Caki2 (cell line): ENCODE measurements at places on chromosomes 7 and 10.
A peak's percentile ranks its signal among the peaks of the same experiment; 100 is the strongest.

- DNase-seq = no peak
These were observed 48.4 kb upstream of the ST8SIA6 start for GRCh38 chr10:17502814-17503213.

- no peak for DNase-seq
These were observed 13.6 kb downstream of the EIF4EBP2 start for GRCh38 chr10:70417568-70417967.

DNA sequence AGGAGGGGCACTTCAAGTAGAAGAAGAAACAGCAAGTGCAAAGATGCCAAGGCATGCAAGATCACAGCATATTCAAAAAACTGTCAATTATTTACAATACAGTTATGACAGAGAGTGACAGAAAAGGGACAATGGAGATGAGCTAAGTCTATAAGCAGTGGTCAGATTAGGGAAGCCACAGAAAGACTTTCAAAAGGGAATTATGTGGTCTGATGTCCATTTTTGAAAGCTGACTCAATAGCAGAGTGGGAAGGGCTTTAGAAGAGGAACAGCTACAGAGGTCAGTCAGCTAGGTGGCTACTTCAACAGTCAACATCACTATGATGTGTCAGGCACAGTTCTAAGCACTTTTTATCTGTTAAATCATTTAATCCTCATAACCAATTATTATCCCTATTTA, 45.2 kb upstream of the SPOCK2 start:
- peak; percentile 77 for DNase-seq

GRCh38 chr7:81780914-81781693, 11.3 kb upstream of the HGF start:
- DNase-seq = no peak

DNA sequence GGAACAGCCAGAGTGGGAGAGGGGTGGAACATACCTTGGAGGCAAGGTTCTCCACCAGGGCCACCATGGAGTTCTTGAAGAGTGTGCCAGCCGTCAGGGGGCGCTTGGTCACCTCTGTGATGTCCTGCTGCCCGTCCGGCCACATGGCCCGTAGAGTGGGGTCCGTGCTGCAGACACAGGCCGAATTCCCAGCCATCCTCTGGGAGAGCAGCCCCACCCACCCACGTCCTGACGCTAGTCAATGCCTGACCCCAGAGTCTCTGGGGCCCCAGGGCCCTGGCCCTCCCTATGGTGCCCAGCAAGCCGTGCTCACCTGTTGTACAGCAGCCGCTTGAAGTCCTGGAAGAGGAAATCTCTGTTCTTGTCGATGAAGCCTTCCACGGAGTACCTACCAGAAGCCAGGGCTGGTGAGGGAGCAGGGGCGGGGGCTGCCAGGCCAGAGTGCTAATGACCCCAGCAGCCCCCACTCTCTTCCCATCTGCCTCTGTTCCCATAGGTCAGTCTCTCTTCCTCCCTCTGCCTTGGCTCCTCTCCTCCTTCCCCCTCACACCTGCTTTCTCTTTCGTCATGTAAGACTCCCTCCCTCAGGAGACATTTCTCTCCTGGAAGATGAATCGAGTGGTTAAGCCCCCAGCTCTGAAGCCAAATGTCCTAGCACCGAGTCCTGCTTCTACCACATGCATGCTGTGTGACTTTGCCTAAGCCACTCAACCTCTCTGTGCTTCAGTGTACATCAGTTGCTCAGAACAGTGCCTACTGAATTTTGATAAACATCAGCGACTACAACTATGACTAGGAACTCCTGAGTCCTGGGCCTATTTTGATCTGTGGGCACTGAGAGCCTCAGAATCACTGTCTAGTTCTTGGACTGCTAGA, 11.0 kb downstream of the MYO1G start:
- no peak for DNase-seq

DNA sequence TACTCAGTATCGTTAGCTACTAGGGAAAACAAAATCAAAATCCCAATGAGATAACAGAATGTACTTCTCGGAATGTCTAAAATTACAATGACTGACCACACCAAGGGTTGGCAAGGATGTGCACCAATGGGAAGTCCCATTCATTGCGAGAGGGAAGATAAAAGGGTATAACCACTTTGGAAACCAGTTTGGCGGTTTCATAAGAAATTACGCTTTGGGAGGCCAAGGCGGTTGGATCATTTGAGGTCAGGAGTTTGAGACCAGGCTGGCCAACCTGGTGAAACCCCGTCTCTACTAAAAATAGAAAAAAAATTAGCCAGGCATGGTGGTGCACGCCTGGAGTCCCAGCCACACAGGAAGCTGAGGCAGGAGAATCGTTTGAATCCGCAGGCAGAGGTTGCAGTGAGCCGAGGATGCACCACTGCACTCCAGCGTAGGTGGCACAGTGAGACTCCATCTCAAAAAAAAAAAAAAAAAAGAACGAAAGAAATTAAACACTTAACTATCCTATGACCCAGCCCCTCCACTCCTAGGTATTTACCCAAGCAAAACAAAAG, 7.6 kb downstream of the HACD1 start:
- no peak for DNase-seq

DNA sequence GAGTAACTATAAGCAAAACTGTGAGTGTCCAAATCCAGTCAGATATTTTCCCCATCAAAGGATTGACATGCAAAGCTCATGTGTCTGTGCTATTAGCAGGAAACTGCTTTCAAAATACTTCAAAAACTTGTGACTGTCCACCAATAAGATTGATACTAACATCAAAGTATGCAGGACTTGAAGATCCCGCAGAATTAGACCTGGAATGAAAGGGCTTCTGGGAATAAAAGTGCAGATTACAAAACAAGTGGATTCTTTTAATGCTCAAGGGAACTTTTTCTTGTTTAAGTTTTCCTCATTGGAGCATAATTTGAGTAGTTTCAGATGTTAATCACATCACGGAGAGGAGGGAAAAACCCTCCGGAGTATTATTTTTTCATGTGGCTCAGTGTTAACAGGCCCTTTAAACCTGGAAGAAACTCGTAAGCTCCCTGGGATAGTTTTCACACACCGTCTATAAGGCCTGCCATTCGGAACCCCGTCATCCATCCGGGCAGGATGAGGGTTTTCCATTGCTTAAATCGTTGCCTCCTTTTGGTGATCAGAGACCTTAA, 33.9 kb upstream of the MKX start:
- no peak for DNase-seq

DNA sequence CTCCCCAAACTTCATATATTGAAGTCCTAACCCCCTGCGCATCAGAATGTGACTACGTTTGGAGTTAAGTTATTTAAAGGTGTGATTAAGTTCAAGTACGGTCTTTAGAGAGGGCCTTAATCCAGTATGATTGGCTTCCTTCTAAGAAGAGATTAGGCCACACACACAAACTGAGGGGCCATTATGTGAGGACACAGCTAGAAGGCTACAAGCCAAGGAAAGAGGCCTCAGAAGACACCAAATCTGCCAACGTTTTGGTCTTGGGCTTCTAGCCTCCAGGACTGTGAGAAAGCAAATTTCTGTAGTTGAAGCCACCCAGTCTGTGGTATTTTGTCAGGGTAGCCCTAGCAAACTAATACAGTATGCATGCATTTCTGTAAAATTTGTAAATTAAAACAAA, 41.7 kb downstream of the REEP3 start:
- DNase-seq = no peak

DNA sequence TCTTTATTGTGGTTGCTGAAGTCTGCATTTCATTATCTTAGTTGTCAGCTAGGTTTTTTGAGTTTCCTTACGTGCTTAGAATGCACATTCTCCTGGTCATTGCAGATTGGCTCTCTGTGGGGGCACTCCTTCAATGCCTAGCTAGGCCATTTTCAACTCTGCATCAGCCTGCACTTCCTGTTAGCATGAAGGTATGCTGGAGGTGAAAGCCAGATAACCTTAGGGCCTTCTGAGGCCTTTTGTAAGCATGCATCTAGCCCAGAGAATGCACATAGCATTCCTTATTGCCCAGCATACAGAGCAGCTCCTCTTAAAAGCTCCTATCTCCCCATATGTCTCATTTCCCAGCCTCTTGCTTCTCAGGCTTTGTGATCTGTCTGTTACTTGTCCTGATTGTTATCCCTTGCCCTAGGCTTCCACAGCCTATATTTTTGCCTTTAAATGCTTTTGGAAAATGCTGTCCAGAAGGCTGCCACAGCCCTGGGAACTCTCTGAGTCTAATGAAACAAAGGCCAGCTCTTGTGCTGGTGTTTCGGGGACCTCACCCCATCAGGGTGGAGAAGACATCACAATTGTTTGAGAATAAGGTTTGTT, 108.1 kb upstream of the IGFBP3 start:
- DNase-seq = no peak

GRCh38 chr7:33932221-33932620, 26.9 kb downstream of the BMPER start:
- DNase-seq = no peak

DNA sequence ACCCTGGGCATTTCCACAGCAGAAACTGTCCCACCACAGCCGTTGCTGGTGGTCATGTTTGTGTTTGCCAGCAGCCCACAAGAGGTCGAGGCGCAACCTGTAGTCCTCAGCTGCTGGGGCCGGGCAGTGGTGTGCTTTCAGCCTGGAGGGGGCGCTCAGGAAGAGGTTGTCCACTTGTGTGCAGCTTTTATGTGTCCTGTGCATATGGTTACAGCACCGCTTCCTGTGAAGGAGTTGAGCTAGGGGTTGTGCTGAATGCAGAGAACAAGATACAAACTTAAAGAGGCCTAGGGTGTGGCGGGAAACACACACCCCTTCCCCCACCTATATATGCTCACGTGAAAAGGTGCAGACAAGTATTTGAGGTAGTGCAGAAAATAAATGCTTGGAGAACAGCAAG, 29.5 kb upstream of the PFKFB3 start:
- no peak for DNase-seq

GRCh38 chr10:62248465-62248864, 20.2 kb downstream of the RTKN2 start:
- DNase-seq = no peak

GRCh38 chr10:79266084-79266483, 81.2 kb upstream of the PPIF start:
- DNase-seq = no peak

GRCh38 chr10:132332433-132332754, 401 bp downstream of the LRRC27 start:
- no peak for DNase-seq

GRCh38 chr7:145978769-145979168, 137.8 kb upstream of the CNTNAP2 start:
- DNase-seq = no peak

DNA sequence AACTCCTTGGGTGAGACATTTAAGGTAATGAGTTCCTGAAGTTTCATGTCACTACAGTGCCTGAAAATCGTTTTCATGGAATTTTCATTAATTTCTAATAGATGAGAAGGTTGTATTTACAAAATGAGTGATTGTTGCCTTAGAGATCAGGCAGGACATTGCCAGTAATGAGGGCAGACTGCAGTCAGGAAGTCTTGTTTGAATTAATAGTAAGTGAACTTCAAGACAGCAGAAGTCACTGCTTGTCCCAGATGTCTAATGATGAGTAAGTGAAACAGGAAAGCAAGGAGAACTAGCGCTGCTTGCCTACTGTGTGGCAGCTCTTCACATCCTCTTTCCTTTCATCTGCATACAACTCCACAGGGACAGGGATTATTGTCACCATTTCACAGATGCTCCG, 237.4 kb downstream of the BAMBI start:
- DNase-seq = peak; percentile 59

DNA sequence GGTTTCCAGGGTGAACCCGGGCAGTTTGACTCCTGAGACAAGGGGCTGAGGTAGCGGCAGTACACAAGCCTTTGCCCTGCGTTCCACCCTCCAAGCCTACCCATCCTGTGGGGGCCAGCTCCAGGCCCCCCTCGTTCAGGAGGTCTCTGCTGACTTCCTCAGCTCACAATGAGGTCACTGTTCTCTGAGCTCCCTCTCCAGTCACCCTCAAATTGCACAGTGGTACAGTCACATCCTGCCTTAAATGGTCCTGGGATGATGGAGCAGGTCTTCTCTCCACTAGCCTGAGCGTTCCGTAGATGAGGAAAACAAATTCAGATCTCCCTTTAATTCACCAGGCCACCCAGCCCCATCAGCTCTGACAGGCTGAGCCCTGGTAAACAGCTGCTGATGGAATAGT, 90.2 kb downstream of the SH3PXD2A start:
- no peak for DNase-seq

DNA sequence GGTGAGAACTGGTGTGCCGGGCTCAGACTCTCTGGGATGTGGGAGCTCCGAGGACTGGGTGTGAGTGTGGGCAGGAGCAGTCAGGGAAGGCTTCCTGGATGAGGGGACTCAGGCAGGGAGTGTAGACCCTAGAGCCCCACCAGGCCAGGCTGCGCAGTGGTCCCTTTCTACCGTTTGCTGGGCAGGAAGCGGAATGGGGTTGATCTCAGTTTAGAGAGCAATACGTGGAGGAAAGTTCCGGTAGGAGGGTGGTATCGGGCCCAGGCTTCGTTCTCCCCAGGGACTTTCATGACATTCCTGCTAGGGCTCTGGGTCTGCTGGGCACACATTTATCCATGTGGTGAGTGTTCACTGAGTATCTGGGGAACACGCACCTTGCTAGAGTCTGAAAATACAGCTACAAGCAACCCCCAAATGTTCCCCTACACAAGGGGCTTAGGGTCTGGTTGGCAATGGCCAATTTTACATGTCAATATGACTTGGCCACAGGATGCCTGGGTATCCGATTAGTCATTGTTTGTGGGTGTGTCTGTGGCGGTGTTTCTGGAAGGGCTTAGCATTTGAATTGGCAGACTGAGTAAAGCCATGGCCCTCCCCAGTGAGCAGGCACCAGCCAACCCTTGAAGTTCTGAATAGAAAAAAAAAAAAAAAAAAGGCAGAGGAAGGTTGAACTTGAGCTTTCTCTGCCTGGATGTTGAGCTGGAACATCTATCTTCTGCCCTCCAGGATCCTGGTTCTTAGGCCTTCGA, 20.8 kb downstream of the GHRHR start:
- peak; percentile 58 for DNase-seq

DNA sequence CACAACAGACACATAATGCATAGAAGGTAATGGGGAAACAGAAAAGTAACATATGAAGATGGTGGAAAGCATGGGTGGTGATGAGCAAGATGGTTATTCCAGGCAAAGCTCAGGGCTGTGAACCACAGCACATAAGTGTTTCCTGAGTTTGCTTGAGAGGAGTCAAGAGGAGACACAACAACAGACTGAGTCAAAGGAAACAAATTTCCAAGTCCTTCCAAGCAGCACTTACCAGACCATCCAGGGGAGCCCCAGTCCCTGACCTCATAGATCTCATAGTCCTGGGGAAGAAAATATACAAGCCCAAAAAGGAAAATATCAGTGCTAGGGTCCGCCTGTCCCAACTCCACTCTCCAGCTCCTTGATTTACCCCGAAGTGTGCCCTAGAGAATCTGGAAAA, 216.6 kb upstream of the FZD1 start:
- no peak for DNase-seq

GRCh38 chr7:29435902-29436301, 127.7 kb upstream of the PRR15 start:
- DNase-seq = no peak
